A172 (cell line): ENCODE measurements at places on chromosomes 16 and 17. TPM values are rescaled to one million over a fixed set of nuclear protein-coding genes. Genes with fewer than 3 reads are reported as not detected.

The CAMKK1 gene
- 11.2 and 12.9 TPM in 2 replicates for total RNA-seq

The WFIKKN2 gene
- total RNA-seq, result not detected in 2 replicates

The C17orf100 gene
- total RNA-seq, result 0.24 and 0.89 TPM in 2 replicates

The HSD17B1 gene
- total RNA-seq, result 1.3 and 1.6 TPM in 2 replicates
